Neural progenitor cell (in vitro differentiated cells): ENCODE measurements at places on chromosomes 4 and X. TPM values are rescaled to one million over a fixed set of nuclear protein-coding genes. Genes with fewer than 3 reads are reported as not detected.
A peak's percentile ranks its signal among the peaks of the same experiment; 100 is the strongest.

GRCh38 chr4:25043548-25043947 is 12.8 kb upstream of the LGI2 start:
- no peaks in the 10 kb centered on the region for H3K4me1 ChIP-seq
- H3K27ac ChIP-seq: no peak overlapping the region
- no peaks in the 10 kb centered on the region for H3K27me3 ChIP-seq
- no peak overlapping the region for H3K4me3 ChIP-seq
- no peaks in the 10 kb centered on the region for H3K36me3 ChIP-seq
- DNase-seq: no peak

UGT2B11 gene
- not detected in 2 replicates for total RNA-seq

- H3K36me3 ChIP-seq: no peaks in the 10 kb centered on the region
- no peaks in the 10 kb centered on the region for H3K27me3 ChIP-seq
- no peak overlapping the region for H3K4me3 ChIP-seq
- no peak for DNase-seq
- peaks cover 3% of the 10 kb centered on the region for H3K4me1 ChIP-seq
- no peak overlapping the region for H3K27ac ChIP-seq
These were observed 3.1 kb upstream of the CSN3 start for GRCh38 chr4:70239131-70239883.

- no peaks in the 10 kb centered on the region for H3K36me3 ChIP-seq
- no peak overlapping the region for H3K4me3 ChIP-seq
- H3K4me1 ChIP-seq: no peaks in the 10 kb centered on the region
- H3K27me3 ChIP-seq: no peaks in the 10 kb centered on the region
- H3K27ac ChIP-seq: no peak overlapping the region
- DNase-seq: no peak
These were observed 81.4 kb upstream of the ACSL1 start for GRCh38 chr4:184907216-184907615.

- peaks cover 19% of the 10 kb centered on the region for H3K4me1 ChIP-seq
- peak overlapping the region; percentile 20 for H3K27ac ChIP-seq
- no peak overlapping the region for H3K4me3 ChIP-seq
- no peak for DNase-seq
- H3K27me3 ChIP-seq: no peaks in the 10 kb centered on the region
- H3K36me3 ChIP-seq: no peaks in the 10 kb centered on the region
These were observed 25.8 kb upstream of the PBDC1 start for GRCh38 chrX:76147106-76147505.

DNA sequence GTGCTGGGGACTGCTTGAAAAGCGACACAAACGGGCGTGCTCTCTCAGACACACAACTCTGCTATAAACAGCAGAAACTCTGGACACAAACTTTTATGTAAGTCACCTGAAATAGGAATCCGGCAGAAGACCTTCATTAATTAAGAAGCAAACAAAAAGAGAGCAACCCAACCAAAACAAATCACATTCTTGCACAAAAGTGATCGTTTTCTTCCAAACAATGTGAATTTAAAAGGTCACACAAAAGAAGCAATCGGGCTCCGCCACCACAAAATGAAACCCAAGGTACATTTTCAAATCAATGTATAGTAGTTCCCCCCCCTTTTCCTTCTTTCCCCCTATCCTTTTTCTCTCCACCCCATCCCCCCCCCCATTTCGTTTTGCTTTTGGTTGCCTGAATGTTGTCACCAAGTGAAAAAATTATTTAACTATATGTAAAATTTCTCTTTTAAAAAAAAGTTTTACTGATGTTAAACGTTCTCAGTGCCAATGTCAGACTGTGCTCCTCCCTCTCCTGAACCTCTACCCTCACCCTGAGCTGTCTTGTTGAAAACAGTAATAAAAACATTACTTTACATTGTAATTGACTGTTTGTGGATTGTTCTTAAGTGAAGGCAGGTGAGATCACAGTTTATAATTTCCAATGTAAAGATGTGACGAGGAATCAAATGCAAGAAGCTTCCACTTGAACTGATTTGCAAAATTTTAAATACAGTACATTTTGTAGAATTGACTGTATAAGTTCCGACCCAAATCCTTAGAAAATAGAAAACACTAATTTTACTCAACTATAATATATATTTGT is 2.4 kb downstream of the MAB21L2 start:
- DNase-seq: no peak
- H3K4me1 ChIP-seq: peaks cover 62% of the 10 kb centered on the region
- no peak overlapping the region for H3K27ac ChIP-seq

IL3RA gene
- total RNA-seq: not detected in 2 replicates

- no peaks in the 10 kb centered on the region for H3K27me3 ChIP-seq
- no peaks in the 10 kb centered on the region for H3K36me3 ChIP-seq
- no peak overlapping the region for H3K4me3 ChIP-seq
- no peaks in the 10 kb centered on the region for H3K4me1 ChIP-seq
- peak; percentile 83 for DNase-seq
These were observed 61.4 kb upstream of the TRIM2 start for GRCh38 chr4:153142700-153143438.

GRCh38 chr4:133943081-133943480 is 258.5 kb downstream of the PABPC4L start:
- no peak for DNase-seq
- H3K27me3 ChIP-seq: no peaks in the 10 kb centered on the region
- H3K4me1 ChIP-seq: no peaks in the 10 kb centered on the region
- H3K4me3 ChIP-seq: no peak overlapping the region
- H3K36me3 ChIP-seq: no peaks in the 10 kb centered on the region

DCK gene
- total RNA-seq: 40.4 and 57.1 TPM in 2 replicates

BEND4 gene
- 9.6 and 9.7 TPM in 2 replicates for total RNA-seq

SAGE1 gene
- total RNA-seq: not detected in 2 replicates

DNA sequence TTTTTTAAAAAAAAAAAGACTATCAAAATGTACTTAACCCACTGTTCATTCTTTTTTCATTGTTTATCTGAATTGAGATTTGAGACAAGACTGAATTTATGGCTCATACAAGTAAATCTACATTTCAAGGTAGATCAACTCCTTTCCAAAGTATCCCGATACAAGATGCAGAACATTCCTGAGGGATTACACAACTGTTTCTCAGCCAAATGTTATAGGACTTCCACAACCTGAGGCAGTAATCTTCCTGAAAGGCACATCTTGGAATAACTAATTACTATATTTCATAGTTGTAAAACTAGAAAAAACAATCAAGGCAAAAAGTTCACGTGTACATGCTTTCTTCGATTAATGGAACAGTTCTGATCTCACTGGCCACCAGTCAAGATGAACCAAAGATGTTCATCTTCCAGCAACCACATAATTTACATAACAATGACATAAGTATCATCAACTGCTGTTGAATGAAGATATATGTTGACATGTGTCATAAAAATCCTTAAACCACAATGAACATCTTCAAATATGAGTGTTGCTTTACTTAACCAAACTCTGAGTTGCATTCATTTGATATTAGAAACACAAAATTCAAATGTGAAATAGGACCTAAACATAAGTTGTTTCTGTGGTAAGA is 225.2 kb upstream of the DKK2 start:
- no peaks in the 10 kb centered on the region for H3K36me3 ChIP-seq
- H3K27me3 ChIP-seq: no peaks in the 10 kb centered on the region
- H3K4me1 ChIP-seq: no peaks in the 10 kb centered on the region
- no peak for DNase-seq

GRCh38 chr4:84529169-84529751 is 30.2 kb upstream of the NKX6-1 start:
- no peaks in the 10 kb centered on the region for H3K4me1 ChIP-seq
- no peak overlapping the region for H3K4me3 ChIP-seq
- DNase-seq: peak; percentile 56
- H3K27ac ChIP-seq: no peak overlapping the region

DNA sequence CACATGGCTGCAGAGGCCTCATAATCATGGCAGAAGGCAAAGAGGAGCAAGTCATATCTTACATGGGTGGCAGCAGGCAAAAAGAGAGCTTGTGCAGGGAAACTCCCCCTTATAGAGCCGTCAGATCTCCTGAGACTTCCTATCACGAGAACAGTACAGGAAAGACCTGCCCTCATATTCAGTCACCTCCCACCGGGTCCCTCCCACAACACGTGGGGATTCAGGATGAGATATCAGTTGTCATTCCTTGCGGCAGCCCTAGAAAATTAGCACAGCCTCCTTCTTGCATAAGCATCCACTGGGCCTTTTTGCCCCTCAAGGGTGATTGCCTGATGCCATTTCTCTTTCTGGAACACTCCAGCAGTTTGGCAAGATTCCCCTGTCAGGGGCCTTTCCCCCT is 61.7 kb upstream of the STX18 start:
- no peak overlapping the region for H3K4me3 ChIP-seq
- no peaks in the 10 kb centered on the region for H3K36me3 ChIP-seq
- peaks cover 7% of the 10 kb centered on the region for H3K4me1 ChIP-seq
- H3K27me3 ChIP-seq: no peaks in the 10 kb centered on the region

DNA sequence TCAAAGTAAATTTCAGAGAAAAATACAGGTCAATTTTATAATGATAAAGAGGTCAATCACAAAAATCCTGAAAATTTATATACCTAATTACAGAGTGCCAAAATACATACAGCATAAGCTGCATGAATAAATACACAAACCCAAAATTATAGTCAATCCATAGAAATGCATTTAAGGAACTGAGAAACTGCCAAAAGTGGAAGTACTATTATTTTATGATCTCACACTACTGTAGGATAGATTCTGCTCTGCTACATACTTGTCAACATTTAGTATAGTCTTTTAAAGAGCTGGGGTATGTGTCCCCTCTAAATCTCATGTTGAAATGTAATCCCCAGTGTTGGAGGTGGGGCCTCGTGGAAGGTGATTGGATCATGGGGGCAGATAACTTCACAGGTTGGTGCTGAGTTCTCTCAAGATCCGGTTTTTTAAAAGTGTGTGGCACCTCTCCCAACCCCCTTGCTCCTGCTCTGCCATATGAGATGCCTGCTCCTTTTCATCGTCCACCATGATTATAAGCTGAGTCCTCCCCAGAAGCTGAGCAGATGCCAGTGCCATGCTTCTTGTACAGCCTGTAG is 31.8 kb downstream of the CHIC2 start:
- H3K27me3 ChIP-seq: peaks cover 4% of the 10 kb centered on the region
- H3K4me3 ChIP-seq: peak overlapping the region; percentile 39
- H3K27ac ChIP-seq: no peak overlapping the region

MFSD8 gene
- total RNA-seq: 31.7 and 46.7 TPM in 2 replicates

C4orf50 gene
- total RNA-seq: 0.09 and 0.32 TPM in 2 replicates

DNA sequence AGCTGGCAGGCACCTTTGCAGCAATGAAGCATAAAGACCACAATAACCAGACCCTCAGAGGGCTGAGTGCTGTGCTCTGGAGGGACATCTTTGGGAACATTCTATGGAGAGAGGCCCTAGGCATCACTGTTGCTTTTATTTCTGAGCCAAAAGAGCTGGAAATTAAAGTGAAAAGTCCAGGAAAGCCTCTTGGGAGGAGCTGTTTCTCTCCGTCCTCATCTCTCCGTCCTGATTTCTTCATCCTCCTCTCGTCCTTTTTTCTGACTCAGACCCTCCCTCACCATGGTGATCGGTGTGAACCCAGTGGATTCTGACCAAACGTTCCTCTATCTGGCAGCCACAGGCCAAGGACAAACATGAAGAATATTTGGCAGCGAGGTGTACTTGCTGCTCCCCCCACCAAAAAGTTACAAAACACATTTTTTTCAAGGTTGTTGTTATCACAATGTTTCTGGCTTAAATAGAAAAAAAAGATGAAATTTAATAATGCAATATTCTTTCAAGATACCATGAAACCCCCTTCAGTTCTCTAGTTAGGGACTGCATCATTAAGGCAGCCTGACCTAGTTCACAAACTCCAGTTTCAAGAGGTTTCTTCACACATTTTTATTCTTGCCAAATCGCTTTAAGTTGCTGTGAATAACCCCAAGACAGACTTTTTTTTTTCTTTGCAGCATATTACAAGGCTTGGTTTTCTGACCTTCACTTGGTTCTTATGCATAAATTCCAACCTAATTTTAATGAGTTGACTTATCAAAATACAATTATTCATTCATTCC is 80.2 kb downstream of the SCD5 start:
- H3K4me3 ChIP-seq: no peak overlapping the region
- no peak overlapping the region for H3K27ac ChIP-seq
- H3K4me1 ChIP-seq: no peaks in the 10 kb centered on the region
- no peaks in the 10 kb centered on the region for H3K27me3 ChIP-seq

GRCh38 chr4:36773467-36773866 is 471.1 kb upstream of the NWD2 start:
- no peaks in the 10 kb centered on the region for H3K27me3 ChIP-seq
- no peaks in the 10 kb centered on the region for H3K4me1 ChIP-seq
- no peak overlapping the region for H3K27ac ChIP-seq
- H3K4me3 ChIP-seq: no peak overlapping the region
- H3K36me3 ChIP-seq: no peaks in the 10 kb centered on the region
- no peak for DNase-seq

DNA sequence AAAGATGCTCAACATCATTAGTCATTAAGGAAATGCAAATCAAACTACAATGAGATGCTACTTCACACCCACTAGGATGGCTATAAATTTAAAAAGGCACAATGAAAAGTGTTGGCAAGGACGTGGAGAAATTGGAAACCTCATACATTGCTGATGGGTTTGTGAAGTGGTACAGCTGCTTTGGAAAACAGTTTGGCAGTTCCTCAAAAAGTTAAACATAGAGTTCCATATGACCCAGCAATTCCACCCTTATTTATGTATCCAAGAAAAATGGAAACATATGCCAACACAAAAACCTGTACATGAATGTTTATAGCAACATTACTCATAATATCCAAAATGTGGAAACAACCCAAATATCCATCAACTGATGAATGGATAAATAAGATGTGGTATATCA is 101.3 kb upstream of the MAGEB10 start:
- no peak overlapping the region for H3K27ac ChIP-seq

DNA sequence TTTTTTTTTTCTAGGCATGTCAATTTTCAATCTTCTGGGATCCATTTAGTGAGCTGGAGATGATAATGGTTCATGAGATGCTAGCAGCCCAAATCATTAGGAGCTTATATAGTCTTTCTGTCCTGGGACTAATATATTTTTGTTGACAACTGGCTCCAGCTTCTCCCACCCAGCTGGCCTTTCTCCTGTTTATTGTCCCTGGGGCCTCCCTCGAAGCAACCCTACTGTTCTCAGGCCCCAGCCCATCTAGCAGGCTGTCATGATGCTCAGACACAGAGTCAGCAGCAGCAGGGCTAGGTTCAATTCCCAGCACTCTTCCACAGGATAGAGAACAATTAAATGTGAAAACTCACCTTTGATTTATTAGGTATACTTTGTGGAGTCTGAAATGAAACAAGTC is 127.6 kb upstream of the MID1 start:
- no peak overlapping the region for H3K4me3 ChIP-seq
- H3K27me3 ChIP-seq: no peaks in the 10 kb centered on the region
- H3K36me3 ChIP-seq: no peaks in the 10 kb centered on the region
- no peak overlapping the region for H3K27ac ChIP-seq
- no peaks in the 10 kb centered on the region for H3K4me1 ChIP-seq
- no peak for DNase-seq

DNA sequence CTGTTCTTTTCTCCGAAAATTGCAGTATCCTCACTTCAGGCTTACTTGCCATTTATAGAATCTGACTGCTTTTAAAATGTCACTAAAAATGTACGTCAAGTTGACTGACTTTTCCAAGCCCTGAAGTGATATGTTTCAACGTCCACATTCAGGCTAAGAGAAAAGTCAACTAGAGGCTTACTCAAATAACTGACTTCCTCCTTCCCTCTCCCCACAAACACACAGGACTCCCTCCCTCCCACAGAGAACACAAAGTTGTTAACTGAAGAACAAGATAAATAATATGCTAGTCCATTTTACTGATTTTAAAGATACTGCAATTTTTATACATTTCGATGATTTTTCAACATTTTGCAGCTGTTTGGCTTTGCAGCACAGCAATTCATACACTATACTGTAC is 13.8 kb upstream of the CDKL2 start:
- H3K36me3 ChIP-seq: peaks cover 40% of the 10 kb centered on the region
- no peak for DNase-seq
- H3K4me1 ChIP-seq: no peaks in the 10 kb centered on the region
- H3K27me3 ChIP-seq: no peaks in the 10 kb centered on the region
